ENCODE measurements at places on chromosomes 2 and 18.

DNA sequence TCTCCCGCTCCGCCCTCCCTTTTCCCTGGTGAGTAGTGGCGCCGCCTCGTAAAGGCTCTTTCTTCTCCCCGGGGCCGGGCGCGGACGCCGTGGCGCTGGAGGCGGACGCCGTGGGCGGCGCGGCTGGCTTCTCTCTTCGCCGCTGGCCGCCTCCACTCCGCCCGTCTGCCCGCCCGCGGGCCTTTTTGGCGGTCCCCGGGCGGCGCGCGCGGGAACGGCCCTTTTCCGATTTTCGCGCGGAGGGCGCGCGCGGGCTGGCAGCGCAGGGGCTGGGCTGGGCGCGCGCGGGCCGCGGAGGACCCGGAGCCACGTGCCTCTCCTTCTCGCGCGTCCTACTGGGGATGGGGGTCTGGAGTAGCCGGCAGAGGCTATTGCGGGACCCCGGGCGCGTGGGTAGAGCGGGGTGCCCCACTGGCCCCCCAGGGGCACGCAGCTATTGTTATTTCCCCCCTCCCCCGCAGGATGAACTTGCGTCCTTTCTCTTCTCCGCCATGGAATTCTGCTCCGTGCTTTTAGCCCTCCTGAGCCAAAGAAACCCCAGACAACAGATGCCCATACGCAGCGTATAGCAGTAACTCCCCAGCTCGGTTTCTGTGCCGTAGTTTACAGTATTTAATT is 472 bp downstream of the SLC20A1 start:
- DNase-seq, result no peak

DNA sequence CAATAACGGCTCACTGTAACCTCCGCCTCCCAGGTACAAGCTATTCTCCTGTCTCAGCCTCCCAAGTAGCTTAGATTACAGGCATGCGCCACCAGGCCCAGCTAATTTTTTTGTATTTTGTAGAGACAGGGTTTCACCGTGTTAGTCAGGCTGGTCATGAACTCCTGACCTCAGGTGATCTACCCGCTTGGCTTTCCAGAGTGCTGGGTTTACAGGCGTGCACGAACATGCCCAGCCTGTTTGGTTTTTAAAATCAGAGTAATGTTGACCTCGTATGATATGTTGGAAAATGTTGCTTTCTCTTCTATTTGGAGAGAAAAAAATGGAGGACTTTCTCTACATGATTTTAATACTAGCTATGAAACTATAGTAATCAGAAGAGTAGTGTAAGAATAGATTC is 386.2 kb downstream of the PTH2R start:
- DNase-seq, result no peak

DNA sequence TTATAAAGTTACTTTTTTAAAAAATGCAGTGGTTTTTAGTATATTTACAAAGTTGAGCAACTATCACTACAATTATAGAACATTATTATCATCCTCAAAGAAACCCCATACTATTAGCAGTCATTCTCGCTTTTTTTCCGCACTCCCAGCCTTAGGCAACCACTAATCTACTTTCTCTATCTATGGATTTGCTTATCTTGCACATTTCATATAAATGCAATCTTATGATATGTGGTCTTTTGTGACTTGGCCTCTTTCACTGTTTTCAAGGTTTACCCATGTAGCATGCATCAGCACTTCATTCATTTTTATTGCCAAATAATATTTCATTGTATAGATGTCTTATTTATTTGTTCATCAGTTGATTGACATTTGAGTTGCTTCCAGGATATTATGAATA is 273.4 kb downstream of the AGPS start:
- DNase-seq, result no peak

GRCh38 chr2:134293719-134294537 is 40.1 kb downstream of the MGAT5 start:
- no peak for DNase-seq

DNA sequence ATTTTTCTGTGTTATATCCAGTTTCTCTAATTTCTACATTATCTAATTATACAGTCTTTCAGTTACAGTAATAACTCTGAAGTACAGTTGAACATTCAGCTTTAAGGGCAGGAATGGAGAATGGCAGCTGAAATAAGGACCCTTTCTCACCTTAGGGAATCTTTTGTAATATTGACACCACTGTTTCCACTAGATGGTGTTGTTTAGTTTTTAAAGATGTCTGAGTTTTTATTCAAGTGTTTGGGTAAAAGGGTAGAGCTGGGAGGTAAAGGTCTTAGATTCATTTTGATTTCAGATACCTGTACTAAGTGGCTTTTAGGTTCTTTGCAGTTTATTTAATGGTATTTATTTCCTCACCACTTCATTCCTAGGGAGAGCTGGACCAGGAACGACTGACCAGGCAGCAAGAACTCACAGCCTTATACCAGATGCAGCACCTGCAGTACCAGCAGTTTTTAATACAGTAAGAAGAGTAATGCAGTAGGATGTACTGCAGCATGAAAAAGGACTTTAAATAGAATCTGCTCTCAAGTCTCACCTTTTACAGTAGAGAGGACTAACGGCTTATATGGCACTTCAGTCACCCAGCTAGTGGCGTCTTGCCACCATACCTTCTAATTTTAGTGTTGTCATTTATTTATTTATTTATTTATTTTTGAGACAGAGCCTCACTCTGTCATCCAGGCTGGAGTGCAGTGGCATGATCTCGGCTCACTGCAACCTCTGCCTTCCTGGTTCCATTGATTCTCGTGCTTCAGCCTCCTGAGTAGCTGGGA is 33.2 kb upstream of the KCNJ13 start:
- no peak for DNase-seq

- no peak for DNase-seq
Observed at GRCh38 chr2:102342888-102343287, 12.7 kb upstream of the IL18R1 start.

- DNase-seq, result no peak
Observed at GRCh38 chr2:16201848-16202247, 261.5 kb downstream of the MYCN start.

DNA sequence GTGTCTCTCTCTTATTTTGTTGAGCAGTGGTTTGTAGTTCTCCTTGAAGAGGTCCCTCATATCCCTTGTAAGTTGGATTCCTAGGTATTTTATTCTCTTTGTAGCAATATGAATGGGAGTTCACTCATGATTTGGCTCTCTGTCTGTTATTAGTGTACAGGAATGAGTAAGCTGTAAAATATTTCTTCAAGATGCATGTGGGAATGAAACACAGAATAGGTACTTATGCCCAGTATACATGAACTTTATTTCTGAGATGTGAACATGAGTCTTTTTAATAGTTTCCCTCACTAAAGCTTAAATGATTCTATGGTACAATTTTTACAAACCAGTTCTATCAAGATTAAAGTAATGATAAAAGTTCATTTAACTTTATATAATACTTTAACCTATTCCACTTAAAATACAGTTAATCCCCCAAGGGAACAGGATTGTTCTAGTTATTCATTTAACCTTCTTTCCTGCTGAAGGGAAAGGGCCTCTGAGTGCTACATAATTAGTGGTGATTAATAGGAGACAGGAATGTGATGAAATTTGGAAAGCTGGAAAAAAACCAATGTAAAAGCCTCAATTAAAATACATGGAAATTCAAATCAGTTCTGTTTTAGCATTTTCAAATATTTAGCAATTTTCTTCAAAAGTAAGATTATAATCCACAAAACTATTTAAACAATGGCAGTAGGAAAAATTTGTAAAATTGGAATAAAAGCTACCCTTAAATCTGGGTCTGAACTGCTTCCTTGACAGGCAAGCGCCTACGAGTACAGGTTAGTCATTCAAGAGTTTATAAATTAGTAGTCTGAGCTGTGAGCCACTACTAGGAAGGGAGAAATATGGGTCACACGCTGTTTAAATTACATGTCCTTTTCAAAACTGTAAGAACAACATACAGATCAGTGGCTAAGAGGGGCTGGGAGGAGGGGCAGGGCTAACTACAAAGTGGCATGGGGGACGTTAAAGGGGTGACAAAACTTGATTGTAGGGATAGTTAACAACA is 28.9 kb downstream of the SPIRE1 start:
- peak; percentile 79 for DNase-seq

DNA sequence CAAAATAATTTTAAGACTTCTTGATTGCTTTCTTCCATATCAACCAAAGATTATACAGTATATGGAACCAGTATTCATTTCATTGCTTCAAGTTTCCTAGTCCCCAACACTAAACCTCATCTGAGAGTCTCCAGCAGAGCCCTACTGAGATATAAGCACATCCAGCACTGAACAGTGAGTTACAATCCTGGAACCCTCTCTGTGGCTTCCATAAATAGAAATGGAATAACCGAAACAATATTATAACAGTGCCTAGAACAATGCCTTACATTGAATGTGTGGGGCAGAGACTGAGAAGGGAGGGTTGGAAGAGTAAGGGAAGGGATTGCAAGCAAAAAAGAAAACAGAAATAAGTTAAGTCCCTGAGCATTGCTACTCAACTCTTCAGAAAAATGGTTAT is 18.9 kb downstream of the AAK1 start:
- no peak for DNase-seq

DNA sequence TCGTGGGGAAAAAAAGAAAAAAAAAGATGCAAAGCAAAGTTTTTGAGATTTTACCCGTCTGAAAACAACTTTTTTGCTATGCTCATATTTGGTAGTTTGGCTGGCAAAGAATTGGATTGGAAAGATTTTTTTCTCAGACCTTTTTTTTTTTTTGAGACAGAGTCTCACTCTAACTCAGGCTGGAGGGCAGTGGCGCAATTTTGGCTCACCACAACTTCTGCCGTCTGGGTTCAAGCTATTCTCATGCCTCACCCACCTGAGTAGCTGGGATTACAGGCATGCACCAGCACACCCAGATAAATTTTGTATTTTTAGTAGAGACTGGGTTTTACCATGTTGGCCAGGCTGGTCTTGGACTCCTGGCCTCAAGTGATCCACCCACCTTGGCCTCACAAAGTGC is 56.3 kb upstream of the TANC1 start:
- DNase-seq, result no peak

- DNase-seq, result no peak
Observed at GRCh38 chr2:144146876-144147275, 373.0 kb downstream of the ZEB2 start.

DNA sequence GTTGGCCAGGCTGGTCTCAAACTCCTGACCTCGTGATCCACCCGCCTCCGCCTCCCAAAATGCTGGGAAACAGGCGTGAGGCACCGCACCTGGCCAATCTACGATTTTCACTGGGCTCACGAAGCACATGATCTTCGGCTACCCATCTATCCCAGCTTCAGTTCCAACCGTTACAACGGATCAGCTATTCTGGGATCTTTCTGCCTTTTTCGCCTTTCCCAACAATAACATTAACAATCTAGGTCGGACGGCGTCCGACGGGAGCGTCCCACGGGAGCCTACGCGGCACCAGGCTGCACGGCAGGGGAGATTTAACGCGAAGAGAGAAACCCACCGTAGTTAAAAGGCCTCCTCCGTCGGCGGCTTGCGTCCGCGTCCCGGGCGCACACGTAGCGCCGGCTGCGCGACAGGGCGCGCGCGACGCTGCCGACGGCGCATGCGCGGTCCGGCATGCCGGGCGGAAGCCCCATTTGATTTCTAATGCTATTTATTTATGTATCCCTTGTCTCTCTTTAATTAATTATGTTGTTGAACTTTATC is at the start of gene MSL3B:
Gene MSL3B (minus strand): TSS at position 394 of the 540 bp plus-strand sequence.
- DNase-seq, result peak; percentile 68

- no peak for DNase-seq
Observed at GRCh38 chr2:7467782-7468447, 550.7 kb downstream of the RNF144A start.

DNA sequence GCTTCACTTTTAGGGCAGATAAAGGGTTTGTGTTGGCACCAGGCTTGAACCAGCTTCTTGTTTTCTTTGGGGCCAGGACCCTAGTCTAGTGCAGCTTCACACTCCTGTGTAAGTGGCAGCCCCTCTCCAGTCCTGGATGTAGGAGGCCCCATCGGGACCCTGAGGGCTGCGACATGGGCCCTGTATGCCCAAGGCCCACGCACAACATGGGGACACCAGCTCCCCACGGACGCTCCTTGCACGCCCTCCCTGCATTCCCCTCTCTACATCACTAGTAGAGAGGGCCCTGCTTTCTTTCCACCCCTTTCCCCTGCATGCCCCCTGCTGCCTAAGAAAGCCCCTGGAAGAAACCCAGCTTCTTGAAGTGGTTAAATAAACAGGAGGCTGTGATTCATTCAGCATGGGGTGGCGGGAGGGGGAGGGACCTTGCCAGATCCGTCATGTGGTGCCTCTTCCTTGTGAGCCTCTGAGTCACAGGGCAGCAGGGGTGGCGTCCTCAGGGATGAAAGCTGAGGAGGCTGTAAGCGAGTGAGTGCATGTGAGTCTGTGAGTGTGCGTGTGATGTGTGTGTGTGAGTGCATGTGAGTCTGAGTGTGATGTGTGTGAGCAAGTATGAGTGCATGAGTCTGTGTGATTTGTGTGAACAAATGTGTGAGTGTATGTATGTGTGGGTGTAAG is 42.5 kb downstream of the COPS8 start:
- peak; percentile 99 for DNase-seq

GRCh38 chr2:131641414-131642206 is 113.9 kb downstream of the CCDC74A start:
- peak; percentile 43 for DNase-seq

GRCh38 chr2:183014005-183014404 is 24.3 kb downstream of the NCKAP1 start:
- DNase-seq, result no peak

DNA sequence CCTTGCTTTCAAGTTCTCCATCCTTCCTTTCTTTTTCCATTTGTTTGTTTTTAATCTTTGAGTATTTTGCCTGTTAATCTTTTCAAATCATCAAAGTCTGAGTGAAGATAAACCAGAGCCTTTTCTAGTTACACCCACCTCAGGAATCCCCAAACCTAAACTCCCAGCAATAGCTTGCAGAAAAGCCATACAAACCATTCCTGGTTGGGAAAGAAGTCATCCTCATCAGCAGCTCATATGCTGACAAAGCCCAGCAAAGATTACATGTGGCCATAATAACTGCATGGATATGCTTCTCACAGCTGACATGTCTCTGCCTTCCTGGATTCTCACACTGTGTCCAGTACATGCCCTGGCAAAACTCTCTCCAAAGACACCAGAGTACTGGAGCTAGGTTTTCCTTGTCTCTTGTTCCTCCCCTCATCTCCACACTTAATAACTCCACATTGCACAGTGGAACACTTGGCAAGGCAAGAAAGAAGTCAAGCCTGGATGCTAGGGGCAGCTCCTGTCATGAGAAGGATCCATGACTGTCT is 126.4 kb upstream of the TLK1 start:
- DNase-seq, result no peak

- peak; percentile 53 for DNase-seq
Observed at GRCh38 chr2:99988599-99988998, 153.8 kb downstream of the AFF3 start.

- DNase-seq, result peak; percentile 27
Observed at GRCh38 chr2:64268330-64269048, 124.3 kb upstream of the PELI1 start.

DNA sequence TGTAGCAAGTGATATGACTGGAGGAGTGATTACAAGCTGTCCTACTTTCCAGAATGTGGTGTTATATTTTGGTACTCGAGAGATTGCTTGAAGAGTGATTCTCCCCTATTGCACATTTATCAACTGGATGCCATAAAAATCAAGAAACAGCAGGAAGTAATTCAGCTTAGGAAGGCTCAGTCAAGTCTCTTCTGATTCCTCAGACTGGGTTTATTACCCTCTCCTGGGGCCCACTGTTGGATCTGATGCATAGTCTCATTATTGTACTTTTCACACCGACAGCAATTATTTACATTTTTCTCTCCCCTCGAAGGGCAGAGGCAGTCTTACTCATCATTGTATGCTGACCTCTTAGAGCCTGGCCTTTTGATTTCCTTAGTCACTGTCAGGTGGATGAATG is 9.3 kb downstream of the NOSTRIN start:
- no peak for DNase-seq

- DNase-seq, result no peak
Observed at GRCh38 chr2:126836761-126837679, 61.7 kb upstream of the TEX51 start.
